ENCODE measurements at places on chromosomes 12 and 14.
A peak's percentile ranks its signal among the peaks of the same experiment; 100 is the strongest.

GRCh38 chr14:30995689-30996088 is 29.8 kb upstream of the AP4S1 start:
- peak; percentile 55 for DNase-seq

DNA sequence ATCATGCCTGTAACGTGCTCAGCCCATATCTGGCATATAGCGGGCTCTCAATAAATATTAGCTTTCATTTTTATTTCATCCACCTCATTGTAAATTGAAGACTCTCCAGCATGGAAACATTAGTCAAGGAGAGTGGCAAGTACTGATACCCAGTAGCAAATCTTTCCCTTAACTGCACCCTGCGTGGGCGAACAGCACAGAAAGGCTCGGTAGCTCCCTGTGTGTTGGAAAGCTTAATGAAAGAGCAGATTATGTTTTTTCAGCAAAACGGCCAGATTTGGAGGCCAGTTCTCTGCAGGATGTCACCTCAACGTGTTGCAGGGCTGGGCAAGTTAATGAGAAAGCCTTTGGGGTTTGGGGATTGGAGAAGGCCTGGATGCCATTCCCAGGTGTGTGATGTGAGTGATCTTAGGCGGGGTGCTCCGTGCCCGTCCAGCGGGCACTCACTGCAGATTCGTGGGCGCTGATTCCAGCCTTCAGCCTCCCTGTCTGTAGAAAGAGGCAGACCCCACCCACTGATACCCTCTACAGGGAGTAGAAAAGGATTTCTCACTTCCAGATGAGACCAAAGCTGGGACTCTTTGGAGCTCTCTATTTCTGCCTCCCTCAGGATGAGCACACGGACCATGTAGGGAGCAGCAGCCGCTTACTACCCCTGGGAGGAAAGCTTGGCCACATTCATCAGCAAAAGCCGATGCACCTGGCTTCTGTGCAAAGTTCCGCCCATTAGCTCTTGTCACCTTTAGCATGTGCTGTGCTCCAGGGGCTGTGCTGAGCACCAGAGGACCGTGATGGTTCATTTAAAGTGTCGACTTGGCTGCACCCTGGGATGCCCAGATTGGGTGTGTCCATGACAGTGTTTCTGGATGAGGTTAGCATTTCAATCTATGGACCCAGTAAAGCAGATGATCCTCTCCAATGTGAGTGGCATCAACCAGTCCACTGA is 29.1 kb downstream of the C14orf132 start:
- DNase-seq: no peak

- DNase-seq: no peak
Observed at GRCh38 chr12:70741256-70741655, 104.0 kb upstream of the PTPRB start.

GRCh38 chr12:66144791-66145754 is 14.5 kb upstream of the LLPH start:
- DNase-seq: peak; percentile 39

DNA sequence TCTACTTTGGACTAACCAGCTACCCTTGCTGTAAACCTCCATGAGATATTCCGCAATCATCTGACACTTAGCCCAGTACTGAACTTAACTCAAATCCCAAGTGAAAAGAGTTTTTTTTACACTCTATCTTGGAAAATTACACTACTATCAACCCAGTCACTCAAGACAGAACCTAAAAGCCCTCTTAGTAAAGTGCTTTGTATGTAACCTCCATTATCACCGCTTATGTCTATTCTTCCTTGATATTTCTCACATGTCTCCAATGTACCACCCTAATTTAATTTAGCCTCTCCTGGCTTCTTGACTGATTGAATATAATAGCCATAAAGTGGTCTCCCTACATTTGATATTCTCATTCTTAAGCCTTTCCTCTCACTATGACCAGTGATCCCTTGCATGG is 168.8 kb upstream of the SYT1 start:
- no peak for DNase-seq

- DNase-seq: no peak
Observed at GRCh38 chr14:56630707-56631106, 51.1 kb downstream of the TMEM260 start.
